Bronchus fibroblast of lung (primary cell): ENCODE measurements at places on chromosomes 7 and 10. TPM values are rescaled to one million over a fixed set of nuclear protein-coding genes. Genes with fewer than 3 reads are reported as not detected.

Gene DPY19L1
- total RNA-seq, result 13.4 and 14.3 TPM in 2 replicates

Gene SSBP1
- 226 and 265 TPM in 2 replicates for total RNA-seq

Gene FLNC
- total RNA-seq, result 208 and 209 TPM in 2 replicates

Gene SAP25
- 0.34 and 1.2 TPM in 2 replicates for total RNA-seq

Gene CLRN3
- not detected in 2 replicates for total RNA-seq

Gene GLI3
- total RNA-seq, result 2.9 and 3.3 TPM in 2 replicates

Gene LAMB4
- under 0.01 and 0.15 TPM in 2 replicates for total RNA-seq

Gene SPDYE2
- total RNA-seq, result not detected in 2 replicates

Gene COPG2
- total RNA-seq, result 23.3 and 23.9 TPM in 2 replicates

Gene AOAH
- not detected in 2 replicates for total RNA-seq

Gene SPDYE2B
- total RNA-seq, result not detected in 2 replicates

Gene DCLRE1A
- 5.5 and 7.2 TPM in 2 replicates for total RNA-seq

Gene SMARCD3
- total RNA-seq, result 22.4 and 26.9 TPM in 2 replicates

Gene OR2A7
- total RNA-seq, result 0.15 and 0.84 TPM in 2 replicates

Gene RELN
- total RNA-seq, result 1.2 and 1.3 TPM in 2 replicates

Gene FKBP9
- 122 and 127 TPM in 2 replicates for total RNA-seq

Gene CLDN4
- 1.2 and 1.7 TPM in 2 replicates for total RNA-seq

Gene MORN4
- total RNA-seq, result 6.2 and 9.4 TPM in 2 replicates

Gene MMRN2
- total RNA-seq, result 0.89 and 1.8 TPM in 2 replicates

Gene GJC3
- not detected in 2 replicates for total RNA-seq

Gene GLRX3
- 90.4 and 112 TPM in 2 replicates for total RNA-seq

Gene HKDC1
- under 0.01 TPM in 1 of 2 replicates, not detected in the other for total RNA-seq

Gene GAD2
- total RNA-seq, result not detected in 2 replicates

Gene PTPN20
- 0.34 and 0.45 TPM in 2 replicates for total RNA-seq

Gene PCBD1
- total RNA-seq, result 64.6 and 65.7 TPM in 2 replicates

Gene CHRM2
- 3.9 and 4.4 TPM in 2 replicates for total RNA-seq

Gene SEMA3E
- 0.45 and 0.50 TPM in 2 replicates for total RNA-seq

Gene PYROXD2
- 14.1 and 19.8 TPM in 2 replicates for total RNA-seq

Gene CCNY
- total RNA-seq, result 24.2 and 38.2 TPM in 2 replicates

Gene ZNF485
- total RNA-seq, result 2.7 and 3.7 TPM in 2 replicates

Gene SMNDC1
- 1.8 and 3.7 TPM in 2 replicates for total RNA-seq

Gene OR6B1
- total RNA-seq, result not detected in 2 replicates

Gene SFTPD
- under 0.01 TPM in 1 of 2 replicates, not detected in the other for total RNA-seq

Gene RBP4
- total RNA-seq, result 2.8 and 5.5 TPM in 2 replicates

Gene LIPF
- not detected in 2 replicates for total RNA-seq

Gene NUP205
- total RNA-seq, result 59.2 and 71.5 TPM in 2 replicates

Gene NPVF
- not detected in 2 replicates for total RNA-seq

Gene TIAL1
- 48.1 and 48.6 TPM in 2 replicates for total RNA-seq

Gene LRWD1
- 11.3 and 12.6 TPM in 2 replicates for total RNA-seq

Gene OPN4
- total RNA-seq, result not detected in 2 replicates

Gene SFRP4
- total RNA-seq, result not detected in 2 replicates

Gene SYT15B
- under 0.01 and 0.17 TPM in 2 replicates for total RNA-seq

Gene KNDC1
- total RNA-seq, result 0.15 and 0.17 TPM in 2 replicates

Gene SERPINE1
- total RNA-seq, result 1,155 and 1,164 TPM in 2 replicates

Gene AKR1D1
- not detected in 2 replicates for total RNA-seq

Gene CTAGE4
- 0.59 and 1.0 TPM in 2 replicates for total RNA-seq

Gene DNMBP
- 11.0 and 12.4 TPM in 2 replicates for total RNA-seq

Gene TMEM106B
- 32.4 and 44.2 TPM in 2 replicates for total RNA-seq

Gene CALML3
- total RNA-seq, result not detected in 2 replicates

Gene FZD8
- total RNA-seq, result 0.84 and 0.89 TPM in 2 replicates

Gene ANXA8
- total RNA-seq, result 0.30 TPM in 1 of 2 replicates, not detected in the other

Gene MYL7
- not detected in 2 replicates for total RNA-seq

Gene PAX2
- not detected in 2 replicates for total RNA-seq

Gene PTPRN2
- 0.50 and 0.74 TPM in 2 replicates for total RNA-seq

Gene NYAP1
- 1.8 and 3.9 TPM in 2 replicates for total RNA-seq
